ENCODE measurements at places on chromosomes 4 and X.

GRCh38 chrX:73979551-73980131 lies 324.3 kb upstream of the ZCCHC13 start:
- no peak for ATAC-seq

DNA sequence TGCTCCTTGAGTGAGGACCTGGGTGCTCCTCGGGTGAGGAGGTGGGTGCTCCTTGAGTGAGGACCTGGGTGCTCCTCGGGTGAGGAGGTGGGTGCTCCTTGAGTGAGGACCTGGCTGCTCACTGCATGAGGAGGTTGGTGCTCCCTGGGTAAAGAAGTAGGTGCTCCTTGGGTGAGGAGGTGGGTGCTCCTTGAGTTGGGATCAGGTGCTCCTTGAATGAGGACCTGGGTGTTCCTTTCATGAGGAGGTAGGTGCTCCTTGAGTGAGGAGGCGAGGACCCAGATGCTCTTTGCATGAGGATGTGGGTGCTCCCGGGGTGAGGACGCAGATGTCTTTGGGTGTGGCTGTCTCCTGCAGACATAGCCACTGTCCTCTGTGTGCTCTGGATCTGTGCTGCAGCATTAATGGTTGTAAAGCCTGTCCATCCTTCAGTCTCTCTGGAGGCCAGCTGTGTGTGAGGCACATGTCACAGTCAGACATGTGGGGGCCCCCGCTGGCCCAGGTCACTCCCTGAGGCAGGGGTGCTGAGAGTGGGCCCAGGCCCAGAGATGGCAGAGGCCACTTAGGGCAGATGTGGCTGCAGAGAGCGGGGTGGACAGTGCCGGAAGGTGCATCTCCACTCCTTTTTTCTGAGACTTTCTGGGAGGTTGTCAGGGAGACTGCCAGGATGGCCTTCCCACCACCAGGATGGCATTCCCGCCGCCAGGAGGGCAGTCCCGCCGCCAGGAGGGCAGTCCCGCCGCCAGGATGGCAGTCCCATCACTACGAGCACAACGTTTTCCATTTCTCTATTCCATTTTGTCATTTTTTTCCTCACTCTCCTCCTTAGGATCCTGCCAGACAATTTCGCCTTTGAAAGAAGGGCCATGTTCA lies 101.8 kb downstream of the HMX1 start:
- no peak for ATAC-seq

GRCh38 chr4:35952751-35953150 lies 291.6 kb downstream of the ARAP2 start:
- ATAC-seq = no peak

DNA sequence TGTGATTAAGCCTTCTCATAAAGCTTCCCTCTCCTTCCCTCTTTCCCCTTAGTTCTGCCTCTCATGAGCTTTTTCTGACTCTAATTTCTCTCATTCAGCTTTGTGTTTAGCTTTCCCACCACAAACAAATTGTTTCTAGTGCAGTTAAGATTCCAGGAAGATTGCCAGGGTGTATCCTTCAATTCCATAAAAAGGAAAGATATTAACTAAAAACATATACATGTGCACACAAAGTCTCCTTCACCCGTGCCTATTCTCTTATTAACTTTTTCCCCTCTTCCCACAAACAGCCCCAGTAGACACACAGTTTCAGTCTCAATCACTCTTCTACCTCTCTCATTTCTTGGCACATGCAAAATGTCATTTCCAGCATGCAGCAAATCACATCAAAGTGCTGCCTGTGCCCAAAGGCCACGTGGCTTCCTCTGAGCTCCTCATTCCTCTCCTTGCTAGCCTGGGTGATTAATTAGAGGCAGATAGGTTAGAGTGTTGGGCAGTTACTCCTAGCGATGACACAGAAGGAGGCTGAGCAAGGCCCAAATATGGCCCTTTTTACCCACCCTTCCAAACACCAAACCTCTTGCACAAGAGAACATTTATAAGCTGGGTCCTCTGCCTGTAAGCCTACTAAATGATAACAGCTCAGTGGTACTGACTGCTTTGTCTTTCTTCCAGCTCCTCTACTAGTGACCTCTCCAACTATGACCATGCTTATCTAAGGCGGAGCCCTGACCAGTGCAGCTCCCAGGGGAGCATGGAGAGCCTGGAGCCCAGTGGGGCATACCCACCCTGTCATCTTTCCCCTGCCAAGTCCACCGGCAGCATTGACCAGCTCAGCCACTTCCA lies 159.6 kb downstream of the SOWAHB start:
- peak; percentile 83 for ATAC-seq

- ATAC-seq = no peak
These were observed 311.4 kb downstream of the MAPK10 start for GRCh38 chr4:86048426-86048825.

- ATAC-seq = no peak
These were observed 5.3 kb upstream of the SAP30 start for GRCh38 chr4:173365359-173365996.

DNA sequence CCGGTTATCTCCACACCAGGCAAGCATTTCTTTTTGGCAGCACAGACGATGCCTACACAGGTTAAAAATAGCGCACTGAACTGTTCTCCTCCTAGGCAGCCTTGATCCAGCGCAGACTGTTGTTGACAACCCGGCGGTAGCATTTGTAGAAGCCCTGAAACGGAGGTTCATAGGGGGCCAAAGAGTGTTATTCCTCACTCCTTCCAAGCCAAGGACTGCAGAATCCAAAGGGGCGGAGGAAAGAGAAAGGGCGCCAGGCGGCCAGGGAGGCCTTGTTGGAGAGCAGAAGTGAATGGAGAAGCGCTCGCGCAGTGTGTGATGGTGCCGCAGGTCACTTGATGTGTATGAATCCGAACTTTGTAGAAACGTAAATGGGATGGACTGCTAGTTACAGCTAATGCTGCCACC lies 82.7 kb downstream of the TENM3 start:
- no peak for ATAC-seq

GRCh38 chr4:106247600-106247999 lies 68.4 kb downstream of the TBCK start:
- ATAC-seq = no peak

- no peak for ATAC-seq
These were observed 45.1 kb downstream of the ASIC5 start for GRCh38 chr4:155820887-155821518.

DNA sequence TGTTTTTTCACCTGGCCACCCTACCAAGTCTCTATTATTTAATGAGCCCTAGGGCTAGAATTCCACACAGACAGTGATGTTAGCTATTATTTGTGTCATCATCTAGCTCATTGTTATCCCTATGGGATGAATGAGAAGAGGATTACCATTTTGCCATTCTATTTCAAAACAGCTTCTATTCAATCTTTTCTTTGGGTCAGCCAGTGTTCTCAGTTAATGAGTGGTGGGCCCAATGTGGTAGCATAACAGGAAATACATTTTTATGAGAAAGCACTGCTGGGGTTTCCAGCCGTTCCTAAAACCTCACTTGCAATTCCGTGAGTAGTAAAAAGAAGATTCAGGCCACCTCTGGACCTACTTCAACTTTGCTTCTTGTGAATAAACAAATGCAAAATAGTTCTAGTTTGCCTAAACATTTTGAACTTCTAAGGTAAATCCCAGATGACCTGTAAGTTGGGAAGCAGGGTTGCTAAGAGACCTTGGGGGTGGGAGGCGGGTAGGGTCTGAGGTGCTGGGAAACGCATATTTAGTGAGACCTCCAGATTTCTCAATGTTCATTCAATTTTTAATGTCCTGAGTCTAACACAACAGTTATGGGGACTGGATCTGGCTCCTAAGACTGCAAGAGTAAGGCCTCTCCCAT lies 24.8 kb upstream of the CYP2U1 start:
- no peak for ATAC-seq

- no peak for ATAC-seq
These were observed 173.0 kb upstream of the PCDH18 start for GRCh38 chr4:137705171-137705783.

DNA sequence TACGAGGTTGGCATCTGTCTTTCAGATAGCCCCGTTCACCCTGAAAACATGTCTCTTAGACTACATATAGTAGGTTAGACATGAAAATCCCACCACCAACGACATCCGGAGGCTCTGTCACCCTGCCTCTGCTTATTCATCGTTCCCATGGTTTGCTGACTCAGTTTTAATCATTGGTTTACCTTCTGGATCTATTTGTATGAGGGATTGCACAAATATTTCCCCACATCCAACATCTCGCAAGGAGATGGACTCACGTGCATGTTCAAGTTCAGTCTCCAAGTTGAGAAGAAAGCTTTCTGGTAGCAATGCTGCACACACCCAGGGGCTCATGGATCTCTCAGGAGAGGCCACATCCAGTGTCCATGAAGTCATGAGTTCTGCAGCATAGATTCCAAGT lies 10.8 kb downstream of the CETN2 start:
- ATAC-seq = no peak

GRCh38 chr4:165560941-165561340 lies 182.1 kb downstream of the CPE start:
- no peak for ATAC-seq

- ATAC-seq = no peak
These were observed 35.4 kb upstream of the SPON2 start for GRCh38 chr4:1207603-1208265.

DNA sequence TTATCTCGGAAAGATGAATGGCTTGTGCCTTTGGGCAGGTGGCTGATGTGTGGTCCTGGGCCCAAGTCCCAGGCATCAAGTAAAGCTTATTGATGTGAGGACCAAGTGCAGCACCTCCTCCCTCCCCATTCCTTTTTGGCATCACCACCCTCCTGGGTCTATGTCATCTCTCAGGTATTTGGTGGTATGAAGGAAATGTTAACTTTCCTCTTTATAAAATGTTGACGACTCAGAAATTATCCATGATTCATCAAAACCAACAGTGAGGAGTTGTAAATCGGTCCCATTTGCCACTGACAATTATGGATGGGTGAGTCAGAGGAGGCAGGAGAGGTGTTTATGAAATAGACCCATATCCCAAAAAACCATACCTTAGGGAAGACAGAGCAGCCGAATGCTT lies 229.4 kb upstream of the GATB start:
- ATAC-seq = no peak

- no peak for ATAC-seq
These were observed 188.1 kb downstream of the PAPSS1 start for GRCh38 chr4:107531927-107532326.

GRCh38 chr4:140149846-140150635 lies 3.9 kb downstream of the MAML3 start:
- ATAC-seq = peak; percentile 25

DNA sequence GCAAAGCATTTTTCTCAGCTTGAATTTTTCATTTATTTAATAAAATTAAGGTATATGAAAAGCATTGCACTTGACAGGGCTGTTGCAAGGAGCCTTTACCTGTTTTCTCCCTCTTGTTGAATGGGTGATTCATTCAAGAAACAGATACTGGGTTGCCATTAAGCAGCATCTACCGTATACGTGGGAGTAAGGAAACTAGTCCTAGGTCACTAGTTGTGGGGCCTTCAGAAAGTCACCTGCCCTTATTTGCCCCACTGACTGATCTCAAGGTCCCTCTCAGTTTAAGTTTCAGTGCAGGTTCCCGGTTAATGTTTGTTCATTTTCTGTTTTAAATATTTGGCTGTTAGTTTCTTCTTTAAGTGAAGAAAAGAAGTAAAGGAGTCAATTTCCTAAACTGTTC lies 34.0 kb downstream of the LHFPL1 start:
- ATAC-seq = peak; percentile 54

DNA sequence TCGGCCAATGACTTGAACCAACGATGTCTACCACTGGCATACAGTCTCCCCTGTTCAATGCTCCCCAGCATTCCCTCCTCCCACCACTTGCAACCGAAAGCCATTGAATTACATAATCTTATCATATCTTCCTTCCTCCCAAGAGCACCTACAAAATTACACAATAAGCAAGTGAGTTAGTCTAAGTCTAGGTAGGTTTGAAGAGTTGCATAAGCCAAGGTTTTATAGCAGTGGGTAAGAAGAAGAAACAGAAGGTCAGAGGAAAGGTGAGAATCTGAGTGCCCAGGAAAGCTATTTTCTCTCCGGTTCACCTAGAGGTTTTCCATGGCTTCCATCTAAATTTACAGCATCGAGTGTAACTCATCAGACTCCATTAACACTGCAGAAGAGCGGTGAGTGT lies 40.3 kb downstream of the ATP8A1 start:
- ATAC-seq = no peak

DNA sequence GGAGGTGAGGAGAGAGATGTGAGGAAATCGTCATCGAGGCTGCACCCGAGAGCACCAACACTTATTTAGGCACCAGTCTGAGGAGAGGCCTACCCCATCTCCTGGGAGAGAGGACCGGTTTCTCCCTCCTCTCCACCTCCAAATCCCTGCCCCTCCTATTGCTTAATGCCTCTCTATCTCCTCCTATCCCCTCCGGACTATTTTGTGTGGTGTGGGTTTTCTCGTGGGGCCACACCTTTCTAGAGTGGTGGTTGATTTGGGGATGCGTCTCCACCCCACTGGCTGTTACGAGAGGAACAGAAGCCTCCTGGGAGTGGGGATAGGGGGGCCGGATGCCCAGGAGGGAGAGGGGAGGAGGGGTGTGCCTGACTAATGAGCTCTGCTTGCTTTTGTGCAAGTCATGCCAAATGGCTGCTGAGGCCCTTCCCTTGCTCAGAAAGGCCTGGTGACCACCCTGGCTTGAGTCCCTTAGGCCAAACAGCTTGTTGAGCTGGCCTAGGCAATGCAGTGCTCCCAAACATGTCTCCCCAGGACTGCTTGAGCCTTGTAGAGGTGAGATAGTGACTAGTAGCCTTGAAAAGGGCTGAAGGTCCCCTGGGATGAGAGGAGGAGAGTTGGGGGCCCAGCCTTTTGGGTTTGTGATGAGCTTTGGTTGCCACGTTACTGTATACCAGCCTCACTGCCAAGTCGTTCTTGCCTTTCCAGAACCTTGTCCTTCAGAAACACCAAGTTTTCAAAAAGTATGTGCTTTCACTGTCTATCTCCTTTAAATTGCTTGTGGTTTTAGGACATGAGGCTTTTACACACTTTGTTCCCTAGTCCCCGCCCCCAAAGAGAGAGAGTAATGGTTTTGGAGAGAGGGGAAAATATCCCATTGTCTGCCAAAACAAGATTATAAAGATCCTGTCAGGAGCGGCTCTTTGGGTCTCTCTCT lies 1.2 kb downstream of the MSN start:
- peak; percentile 29 for ATAC-seq

DNA sequence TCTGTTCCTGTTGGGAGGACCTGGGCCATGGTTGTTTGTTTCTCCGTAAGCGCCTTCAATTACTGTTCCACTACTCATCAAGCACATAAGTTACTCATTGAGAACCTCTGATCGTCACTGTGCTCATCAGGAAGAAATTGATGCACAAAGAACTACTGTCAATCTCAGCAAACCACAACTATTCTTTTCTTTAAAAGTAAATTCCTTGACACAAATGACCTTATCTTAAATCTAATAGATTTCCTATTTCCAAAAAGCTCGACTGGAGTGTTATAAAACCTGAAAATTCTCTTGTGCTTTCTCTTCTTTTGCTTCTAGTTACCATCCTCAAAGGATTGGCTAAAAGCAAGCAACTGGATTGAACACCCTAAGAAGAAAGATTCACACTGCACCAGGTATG lies at the start of gene MUC7:
Gene MUC7 (plus strand): TSS at position 301 of the 400 bp plus-strand sequence. CDS start 1,825 bp downstream, outside the sequence.
- no peak for ATAC-seq

DNA sequence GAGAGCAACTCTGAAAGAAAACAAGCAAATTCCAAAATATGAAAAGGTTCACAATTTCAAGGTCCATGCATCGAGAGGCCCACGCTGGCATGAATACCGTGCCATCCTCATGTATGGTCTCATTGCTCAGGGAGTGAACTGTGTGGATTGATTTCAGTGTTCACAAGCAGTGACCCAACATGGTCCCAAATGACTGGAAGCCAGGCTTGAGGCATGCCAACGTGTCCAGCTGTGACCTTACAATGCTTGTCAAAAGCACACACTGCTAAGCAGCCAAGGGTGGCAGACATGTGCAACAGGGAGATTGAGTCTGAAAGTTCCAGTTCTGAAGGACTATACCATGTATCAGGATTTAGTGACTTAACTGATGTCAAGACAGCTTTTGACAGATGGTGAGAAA lies 58.7 kb upstream of the CLDN24 start:
- no peak for ATAC-seq

Measured in activated T-helper 17 cell treated with anti-CD3 and anti-CD28 coated beads, Interleukin-2, amount 50 U/mL, for 72 hours (primary cell).